ENCODE measurements at places on chromosomes 6 and 20.

- DNase-seq: no peak
Observed at GRCh38 chr20:32534661-32535240, 50.4 kb downstream of the NOL4L start.

- DNase-seq: no peak
Observed at GRCh38 chr6:156062091-156062563, 606.5 kb upstream of the NOX3 start.

- no peak for DNase-seq
Observed at GRCh38 chr6:127222418-127222817, 44.2 kb upstream of the RNF146 start.

DNA sequence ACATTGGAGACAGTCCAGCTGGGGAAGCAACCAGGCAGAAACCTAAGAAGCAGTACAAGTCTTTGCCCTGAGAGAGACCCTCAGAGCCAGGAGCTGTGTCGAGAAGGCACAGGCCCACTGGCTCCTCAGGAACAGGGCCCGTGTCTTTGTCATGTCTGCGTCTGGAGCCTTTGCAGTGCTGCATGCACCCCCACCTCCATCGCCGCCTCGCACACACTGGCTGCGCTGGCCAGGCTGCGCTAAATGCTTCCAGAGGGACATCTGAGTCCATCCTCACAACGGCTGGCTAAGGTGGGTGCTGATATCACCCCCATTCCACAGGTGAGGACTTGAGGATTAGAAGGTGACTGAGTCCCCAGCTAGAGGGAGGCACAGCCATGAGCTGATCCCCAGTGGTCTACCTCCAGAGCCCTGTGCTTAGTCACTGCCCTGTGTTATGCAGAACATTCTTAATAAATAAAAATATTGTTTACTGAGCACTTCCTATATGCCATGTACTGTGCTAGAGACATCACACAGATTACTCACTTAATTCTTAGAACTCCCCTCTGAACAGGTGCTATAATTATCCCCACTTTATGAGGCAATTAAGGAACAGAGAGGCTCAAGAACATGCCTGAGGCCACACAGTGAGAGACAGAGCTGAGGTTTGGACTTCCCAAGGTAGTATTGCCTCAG, 27.6 kb downstream of the GABRR2 start:
- DNase-seq: no peak

DNA sequence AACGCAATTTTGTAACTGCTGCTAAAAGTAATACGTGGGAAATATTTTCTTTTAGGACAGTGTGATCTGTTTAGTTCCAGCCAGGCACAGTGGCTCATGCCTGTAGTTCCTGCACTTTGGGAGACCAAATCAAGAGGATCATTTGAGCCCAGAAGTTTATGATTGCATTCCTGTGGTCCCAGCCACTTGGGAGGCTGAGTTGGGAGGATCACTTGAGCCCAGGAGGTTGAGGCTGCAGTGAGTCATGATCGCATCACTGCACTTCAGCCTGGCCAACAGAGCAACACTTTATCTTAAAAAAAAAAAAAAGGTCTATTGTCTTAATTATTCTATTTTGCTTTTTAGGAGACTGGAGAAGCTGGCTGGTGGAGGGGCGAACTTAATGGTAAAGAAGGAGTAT, 101.5 kb downstream of the CD2AP start:
- DNase-seq: no peak

GRCh38 chr6:52454556-52454955, 34.4 kb downstream of the EFHC1 start:
- no peak for DNase-seq

GRCh38 chr6:167031082-167031709, 32.0 kb downstream of the CEP43 start:
- DNase-seq: no peak

DNA sequence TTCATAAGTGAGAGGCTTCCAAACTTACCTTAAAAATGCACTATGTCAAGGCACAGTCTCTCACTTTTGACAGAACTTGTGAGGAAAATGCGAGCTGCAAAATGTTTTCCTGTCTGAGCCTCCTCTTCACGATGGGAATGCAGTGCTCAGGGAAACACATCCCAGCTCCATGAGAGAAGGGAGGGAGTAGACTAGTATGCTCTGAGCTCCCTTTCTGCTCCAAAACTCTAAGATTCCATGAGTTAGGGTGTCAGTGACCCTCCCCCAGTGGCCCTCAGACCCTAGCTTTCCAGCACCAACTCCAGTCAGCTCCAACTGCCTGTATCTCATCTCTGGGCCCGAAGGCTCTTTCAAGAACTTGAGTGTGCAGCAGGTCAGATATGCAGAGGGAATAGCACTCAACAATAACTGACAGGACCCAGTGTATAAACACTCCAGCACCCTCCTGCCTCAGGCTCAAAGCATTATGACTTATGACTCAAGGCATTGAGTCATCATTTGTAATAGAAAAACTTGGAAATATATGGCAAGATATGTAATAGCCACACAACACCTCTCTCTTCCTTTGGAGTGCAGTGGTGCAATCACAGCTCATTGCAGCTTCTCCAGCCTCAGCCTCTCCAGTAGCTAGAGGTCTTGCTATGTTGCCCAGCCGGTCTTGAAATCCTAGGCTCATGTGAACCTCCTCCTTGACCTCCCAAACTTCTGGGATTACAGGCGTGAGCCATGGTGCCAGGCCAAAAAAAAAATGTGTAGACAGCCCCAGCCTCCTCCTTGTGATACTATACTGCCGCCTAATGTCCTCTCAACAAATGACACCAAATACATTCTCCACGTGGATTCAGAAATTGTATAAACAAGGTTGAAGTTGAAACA, 16.7 kb upstream of the ENTPD6 start:
- DNase-seq: peak; percentile 68

DNA sequence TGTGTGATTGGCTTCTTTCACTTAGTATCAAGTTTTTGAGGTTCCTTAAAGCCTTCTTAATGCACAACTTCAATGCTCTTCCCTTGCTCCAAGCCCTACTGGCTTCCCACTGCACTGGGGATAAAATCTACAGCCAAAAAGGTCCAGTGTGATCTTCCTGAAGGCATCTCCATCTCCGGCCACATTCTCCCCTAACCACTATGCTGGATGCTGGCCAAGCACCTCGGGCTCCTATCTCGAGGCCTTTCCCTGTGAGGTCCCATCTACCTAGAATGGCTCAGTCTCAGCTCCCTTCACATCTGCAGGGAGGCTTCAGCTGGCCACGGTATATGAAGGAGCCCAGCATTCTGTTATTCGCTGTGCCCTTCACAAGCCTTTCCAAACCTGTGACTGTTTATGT, 48.1 kb downstream of the CNKSR3 start:
- DNase-seq: no peak

GRCh38 chr20:53502820-53503219, 90.8 kb downstream of the ZNF217 start:
- DNase-seq: no peak

DNA sequence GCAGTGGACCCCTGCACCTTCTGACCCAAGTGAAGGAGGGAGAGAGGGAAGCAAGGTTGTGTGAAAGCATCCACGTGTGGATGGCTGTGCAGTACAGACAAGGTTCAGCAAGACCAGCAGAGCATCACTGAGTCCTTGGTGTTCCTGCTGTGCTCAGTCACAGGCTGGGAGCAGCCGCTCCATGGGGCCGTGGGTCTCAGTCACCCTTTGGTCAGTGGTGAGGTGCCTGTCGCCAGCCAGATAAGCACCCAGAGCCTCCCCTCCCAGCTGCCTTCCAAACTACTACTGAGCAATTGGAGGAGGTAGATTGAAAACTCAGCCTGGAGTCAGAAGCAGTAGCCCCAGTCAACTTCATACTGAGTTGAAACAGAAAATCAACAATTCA, 218.9 kb downstream of the SLC24A3 start:
- DNase-seq: no peak

GRCh38 chr6:52209770-52210169, 23.6 kb downstream of the IL17A start:
- no peak for DNase-seq

- no peak for DNase-seq
Observed at GRCh38 chr6:170174124-170174770, 116.6 kb downstream of the DLL1 start.

- DNase-seq: no peak
Observed at GRCh38 chr6:169997930-169998218, 246.5 kb downstream of the ERMARD start.

- DNase-seq: no peak
Observed at GRCh38 chr20:57092112-57092899, 174.1 kb downstream of the BMP7 start.

DNA sequence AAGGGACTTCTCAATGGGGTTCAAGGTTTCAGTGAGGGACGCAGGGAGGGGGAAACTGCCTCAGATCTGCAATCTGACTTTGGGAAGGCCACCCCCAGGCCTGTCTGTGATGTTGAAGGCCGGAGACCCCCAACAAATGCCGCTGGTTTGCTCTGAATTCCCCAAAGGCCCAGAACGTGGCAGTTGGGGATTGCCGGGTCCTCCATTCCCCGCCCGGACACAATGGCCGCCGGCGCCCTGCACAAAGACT, 326 bp upstream of the BCL2L1 start:
- DNase-seq: no peak

DNA sequence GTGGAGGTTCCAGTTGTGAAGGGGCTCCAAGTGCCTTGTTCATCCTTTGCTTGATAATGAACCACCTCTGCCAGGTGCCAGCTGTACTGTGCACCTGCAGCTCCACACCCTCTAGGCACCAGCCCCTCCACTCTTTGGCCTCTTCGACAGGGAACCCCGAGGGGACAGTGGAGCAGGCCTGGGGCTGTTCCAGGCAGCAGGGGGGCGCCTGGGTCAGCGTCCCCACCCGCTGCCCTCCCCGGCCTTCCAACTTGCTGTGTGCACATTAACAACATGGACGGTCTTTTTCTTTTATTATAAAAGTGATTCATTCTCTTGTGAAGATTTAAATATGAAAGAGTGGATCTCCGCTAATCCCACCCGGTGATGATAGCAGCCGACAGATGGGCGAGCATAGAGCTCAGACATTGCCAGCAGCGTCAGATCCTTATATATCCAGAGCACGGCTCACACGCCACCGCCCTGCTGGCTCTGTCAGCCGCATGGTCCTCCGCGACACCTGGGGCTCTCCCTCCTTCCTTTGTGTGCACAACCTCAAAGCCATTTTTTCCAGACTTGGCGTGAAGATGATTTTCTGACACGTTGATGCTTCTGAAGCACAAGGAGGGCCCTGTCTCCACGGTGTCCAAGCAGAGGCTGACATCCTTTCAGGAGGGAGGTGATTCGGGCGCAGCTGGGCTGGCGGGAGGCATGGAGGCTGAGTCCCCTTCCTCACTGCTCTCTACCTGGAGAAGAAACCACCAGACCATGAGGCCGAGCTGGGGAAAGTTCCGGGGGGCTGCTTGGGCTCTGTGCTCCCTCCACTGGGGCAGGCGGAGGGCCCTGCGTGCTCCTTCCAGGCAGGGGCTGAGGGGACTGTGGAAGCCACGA, 22.2 kb upstream of the MRGBP start:
- no peak for DNase-seq

- no peak for DNase-seq
Observed at GRCh38 chr6:10099529-10100140, 315.2 kb downstream of the TFAP2A start.

- no peak for DNase-seq
Observed at GRCh38 chr6:31060145-31060544, 49.9 kb downstream of the MUC22 start.
